Stimulated activated CD8-positive, alpha-beta memory T cell treated with anti-CD3 and anti-CD28 coated beads, Interleukin-2, amount 100 ng/mL, for 1 hour (primary cell): ENCODE measurements at places on chromosomes 13 and 19.

- no peak for DNase-seq
Measured at GRCh38 chr19:44745887-44746600, 2.5 kb upstream of the BCL3 start.

GRCh38 chr13:111865046-111865445 lies 201.9 kb upstream of the SOX1 start:
- no peak for DNase-seq

GRCh38 chr19:1082928-1083816 lies 12.0 kb downstream of the POLR2E start:
- no peak for DNase-seq

DNA sequence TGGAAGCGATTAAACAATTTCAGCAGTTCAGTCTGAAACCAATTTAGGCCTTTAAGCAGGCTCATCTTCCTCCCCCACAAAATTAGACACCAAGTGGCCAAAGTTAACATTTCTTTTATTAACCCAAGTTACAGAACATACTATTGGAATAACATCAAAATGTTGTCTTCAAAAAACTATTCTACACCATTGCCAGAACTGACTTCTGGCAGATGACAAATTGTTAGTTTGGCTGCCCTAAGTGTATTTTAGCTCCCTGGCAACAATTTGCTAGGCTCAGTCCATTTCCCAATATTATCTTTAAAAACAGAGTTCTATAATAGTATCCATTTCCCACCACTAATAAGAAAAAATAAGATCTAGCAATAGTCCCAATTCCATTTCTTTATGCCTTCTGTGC lies 107.8 kb downstream of the SGCG start:
- no peak for DNase-seq

DNA sequence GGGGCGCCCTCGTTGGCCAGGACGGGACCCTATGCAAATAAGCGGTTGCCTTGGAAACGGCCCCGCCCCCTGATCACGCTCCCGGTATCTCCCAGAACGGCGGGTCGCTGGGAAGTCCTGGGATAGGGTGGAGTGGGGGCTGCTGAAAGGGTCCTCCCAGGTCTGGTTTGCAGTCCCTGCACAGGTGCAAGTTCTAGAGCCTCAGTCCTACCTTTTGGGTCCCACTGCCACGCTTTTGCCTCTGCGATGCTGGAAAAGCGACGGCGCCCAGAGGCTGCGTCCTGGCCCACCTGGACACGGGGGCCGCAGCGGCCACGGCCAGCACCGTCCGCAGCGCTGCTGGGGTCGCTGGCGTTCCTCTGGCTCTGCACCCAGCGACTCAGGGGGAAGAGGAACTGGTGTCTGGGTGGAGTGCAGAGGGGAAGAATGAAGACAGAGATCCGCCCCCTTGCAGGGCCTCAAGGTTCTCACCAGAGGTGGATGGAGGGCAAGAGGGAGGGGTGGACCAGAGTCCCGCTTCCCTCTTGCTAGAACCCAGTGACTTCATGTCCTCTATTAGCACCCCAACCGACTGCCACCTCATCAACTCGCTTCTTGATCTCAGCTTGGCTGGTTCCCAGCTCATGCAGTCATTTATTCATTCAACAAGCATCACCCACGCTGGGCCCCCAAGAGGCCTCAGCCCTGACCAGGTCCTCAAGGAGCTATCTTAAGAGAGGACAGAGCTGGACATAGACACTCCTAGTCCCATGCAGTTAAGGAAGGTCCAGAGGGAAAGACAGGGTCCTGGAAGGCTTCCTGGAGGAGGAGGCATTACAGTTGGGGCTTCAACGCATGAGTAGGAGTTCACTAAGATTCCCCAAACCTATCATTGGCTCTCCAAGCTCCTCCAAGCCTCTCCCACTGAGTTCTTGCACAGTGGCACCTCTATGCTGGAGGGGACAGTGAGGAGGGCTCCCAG lies at the start of gene LRRC25:
Gene LRRC25 (minus strand): TSS at position 381 of the 961 bp plus-strand sequence. CDS start 659 bp downstream, outside the sequence.
- no peak for DNase-seq
